ENCODE measurements at places on chromosomes 1 and 21.

DNA sequence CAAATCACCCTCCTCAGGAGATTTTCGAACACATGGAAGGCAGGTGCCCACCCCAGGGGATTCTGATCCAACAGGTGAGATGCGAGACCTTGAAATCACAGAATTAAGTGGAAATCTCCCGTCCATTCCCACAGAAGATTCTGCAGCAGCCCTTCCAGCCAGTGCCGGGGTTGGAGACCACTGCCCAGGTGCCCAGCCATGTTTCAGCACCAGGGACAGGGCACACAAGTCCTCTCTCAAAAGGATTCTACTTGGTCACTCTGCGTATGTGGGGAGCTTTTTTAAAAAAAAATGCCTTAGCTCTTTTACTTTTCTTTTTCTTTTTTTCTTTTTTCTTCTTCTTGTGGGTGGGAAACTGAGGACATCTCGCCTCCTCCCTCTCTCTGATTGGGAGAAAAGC, 80.7 kb downstream of the VWA5B1 start:
- DNase-seq = no peak

- DNase-seq = peak; percentile 81
These were observed at the start of gene SNIP1 for GRCh38 chr1:37553927-37554808. SNIP1 (minus strand) TSS chr1:37554293; CDS start chr1:37554229, 64 bp downstream.

GRCh38 chr1:99236756-99237155, 27.5 kb upstream of the PLPPR4 start:
- no peak for DNase-seq

DNA sequence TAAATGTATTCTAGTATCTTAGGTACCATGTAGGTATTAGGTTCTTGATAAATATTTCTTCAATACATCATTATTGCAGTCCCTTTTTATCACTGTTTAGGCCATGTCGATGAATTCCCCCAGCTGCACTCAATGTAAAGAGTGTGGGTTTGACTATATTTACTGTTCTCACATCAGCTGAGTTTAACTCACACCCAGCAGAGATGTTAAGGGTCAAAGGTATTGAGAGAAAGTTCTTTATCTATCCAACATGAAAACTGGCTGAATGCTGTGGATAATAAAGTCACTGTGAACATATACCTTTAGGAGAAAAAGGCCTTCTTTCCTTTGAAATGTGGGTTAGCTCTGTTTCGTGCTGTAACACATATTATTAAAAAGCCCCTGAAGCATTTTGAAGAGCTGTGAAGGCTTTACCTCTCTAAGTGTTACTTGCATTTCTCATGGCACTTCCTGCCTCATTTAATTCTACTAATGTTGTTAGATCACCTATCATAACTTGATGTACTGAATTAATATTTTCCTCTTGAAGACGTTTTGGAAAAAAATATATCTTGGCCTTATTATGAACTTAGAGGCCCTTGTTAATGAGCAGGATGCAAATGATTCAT, 19.1 kb upstream of the LYST start:
- DNase-seq = no peak

DNA sequence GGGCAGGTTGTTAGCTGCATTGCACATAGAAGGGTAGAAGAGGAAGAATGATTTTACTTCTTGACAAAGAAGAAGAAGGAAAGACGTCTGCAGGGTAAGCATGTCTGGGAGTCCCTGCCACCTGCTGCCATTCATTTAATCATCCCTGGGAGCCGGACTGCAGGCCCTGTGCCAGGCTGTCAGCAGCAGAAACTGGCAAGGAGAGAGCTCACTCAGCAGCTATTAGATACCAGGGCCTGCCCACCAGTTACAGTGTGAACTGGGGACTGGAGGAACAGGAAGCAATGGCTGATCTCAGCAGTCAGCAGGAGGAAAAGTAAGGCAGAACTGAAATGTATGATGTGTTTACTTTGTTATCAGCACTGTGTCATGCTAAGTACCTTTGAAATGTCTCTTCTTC, 75.7 kb upstream of the C1orf87 start:
- DNase-seq = no peak

DNA sequence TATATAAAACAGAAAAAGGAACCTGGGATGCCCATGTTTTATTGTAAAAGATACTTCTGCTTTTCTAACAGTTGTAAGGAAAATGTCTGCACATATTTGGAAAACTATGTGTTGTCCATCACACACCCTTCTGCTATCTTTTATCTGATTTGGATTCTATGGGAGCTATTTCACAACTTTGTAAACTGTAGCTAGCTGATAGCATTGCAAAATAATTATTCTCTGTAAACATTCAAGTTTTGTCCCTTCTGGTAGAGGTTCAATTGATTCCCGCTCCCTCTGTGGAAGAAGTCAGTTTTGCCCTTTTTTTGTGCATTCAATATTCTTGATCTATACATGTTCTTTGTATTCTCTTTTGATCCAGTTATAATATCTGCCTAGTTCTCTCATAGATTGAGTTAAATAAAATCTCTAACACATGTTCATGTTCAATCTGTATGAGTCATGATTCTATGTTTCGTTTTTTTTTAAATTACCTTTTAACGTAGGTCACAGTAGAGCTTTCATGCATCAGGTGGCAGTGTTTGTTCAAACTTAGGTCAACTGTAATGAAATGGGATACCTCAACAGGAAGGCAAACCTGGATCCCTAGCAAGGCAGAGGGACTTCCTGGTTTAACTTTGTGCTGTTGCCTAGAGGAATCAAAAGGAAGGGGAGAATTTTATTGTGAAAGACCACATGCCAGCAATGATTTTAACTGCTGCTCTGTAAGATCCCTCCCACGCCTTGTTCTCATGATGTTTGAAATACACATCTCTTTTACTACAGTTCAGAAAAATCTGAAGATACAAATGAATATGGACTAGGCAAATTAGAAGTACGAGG, 26.0 kb upstream of the BCL9 start:
- peak; percentile 72 for DNase-seq

DNA sequence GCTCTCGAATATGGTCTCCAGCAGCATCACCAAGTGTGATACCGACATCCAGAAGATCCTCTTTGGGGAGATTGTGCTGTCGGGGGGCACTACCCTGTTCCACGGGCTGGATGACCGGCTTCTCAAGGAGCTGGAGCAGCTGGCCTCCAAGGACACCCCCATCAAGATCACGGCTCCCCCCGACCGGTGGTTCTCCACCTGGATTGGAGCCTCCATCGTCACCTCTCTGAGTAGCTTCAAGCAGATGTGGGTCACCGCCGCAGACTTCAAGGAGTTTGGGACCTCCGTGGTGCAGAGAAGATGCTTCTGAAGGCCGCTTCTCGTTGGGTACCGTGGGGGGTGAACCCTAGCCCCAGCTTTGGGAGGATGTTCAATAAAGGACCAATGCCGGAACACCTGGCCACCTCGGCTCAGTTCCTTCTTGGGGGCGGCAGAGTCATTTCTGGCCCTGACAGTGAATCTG, 1.3 kb downstream of the ACTRT2 start:
- DNase-seq = no peak

DNA sequence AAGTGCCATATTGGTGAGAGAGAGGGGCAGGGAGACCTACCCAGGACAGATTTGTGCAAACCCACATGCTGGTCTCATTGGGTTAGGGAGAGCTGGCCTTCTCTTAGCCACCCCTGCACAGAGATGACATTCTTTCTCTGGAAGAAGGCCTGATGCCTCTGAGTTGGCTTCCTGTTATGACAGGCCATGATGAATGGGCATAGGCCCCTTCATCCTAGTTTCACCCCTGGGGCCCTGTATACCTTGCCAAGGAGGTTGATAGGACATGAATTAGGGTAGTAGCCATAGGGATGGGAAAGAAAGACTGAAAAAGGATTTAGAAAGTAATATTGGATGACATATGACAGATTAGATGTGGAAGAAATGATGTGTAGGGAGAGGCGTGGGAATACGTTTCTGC, 46.6 kb downstream of the TENT5C start:
- DNase-seq = no peak

DNA sequence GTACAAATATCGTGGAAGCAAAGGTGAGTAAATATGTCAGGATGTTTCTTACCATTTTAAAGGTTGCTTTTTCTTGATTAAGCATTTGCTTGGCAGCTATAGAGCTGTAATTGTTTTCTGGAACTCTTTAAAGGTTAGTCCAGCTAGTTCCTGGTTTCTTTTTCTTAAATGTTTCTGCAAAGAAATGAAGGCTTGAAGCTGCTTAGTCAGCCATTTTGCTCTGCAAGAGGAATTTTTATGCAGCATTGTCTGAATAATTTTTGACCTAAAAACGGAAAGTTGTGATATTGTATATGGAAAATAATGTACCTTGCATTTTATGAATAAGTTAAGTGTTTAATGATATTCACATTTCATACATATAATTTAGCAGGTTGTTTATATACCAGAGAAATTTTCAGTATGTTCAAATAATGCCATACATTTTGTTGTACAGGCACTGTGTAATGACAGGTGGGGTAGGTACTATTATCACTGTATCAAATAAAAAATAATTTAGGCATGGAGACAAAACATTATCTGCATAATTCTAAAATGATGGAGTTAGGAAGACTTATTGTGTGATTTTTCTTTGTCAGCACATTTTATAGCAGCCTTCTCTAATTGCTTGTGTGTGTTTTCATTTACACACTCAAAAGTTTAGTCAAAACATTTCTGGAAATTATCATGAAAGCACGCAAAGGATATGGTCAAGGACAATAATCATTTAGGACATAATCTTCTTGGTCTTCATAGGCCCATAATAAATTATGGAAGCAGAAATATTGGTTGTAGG, 624.4 kb downstream of the NCAM2 start:
- no peak for DNase-seq

GRCh38 chr1:204288021-204288588, 71.6 kb downstream of the PLEKHA6 start:
- peak; percentile 91 for DNase-seq

DNA sequence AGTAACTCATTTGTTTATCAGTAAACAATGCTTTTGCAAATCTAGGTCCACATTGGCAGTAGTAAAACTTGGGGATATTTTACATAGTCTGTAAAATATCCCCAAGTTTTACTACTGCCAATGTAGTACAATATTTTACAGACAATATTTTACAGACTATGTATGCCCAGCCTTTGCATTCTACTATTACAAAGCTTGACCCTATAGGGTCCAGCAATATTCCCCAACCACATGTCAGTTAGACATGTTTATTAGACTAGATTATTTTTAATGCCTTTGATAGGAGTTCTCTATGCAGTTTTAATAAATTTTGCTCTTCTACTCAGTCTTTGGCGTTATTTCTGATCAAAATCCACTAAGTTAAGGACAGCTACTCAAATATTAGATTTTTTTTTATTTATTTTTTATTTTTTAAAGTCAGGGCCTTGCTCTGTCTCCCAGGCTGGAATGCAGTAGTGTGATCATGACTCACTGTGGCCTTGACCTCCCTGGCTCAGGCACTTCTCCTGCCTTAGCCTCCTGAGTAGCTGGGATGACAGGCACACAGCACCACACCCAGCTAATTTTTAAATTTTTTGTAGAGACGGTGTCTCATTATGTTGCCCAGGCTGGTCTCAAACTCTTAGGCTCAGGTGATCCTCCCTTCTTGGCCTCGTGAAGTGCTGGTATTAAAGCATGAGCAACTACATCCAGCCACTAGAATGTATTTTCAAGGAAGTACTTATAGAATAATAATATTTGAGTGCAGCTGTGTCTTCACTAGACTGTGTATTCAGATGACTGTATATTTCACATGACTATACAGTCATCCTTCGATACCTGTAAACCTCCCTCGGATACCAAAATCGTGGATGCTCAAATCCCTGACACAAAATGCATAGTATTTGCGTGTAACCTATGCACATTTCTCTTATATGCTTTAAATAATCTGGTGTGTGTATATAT, 19.8 kb downstream of the MIER1 start:
- peak; percentile 68 for DNase-seq

- DNase-seq = no peak
These were observed 54.1 kb downstream of the ETS2 start for GRCh38 chr21:38859852-38860251.

- DNase-seq = peak; percentile 79
These were observed 1.5 kb upstream of the COX20 start for GRCh38 chr1:244833734-244834542.

DNA sequence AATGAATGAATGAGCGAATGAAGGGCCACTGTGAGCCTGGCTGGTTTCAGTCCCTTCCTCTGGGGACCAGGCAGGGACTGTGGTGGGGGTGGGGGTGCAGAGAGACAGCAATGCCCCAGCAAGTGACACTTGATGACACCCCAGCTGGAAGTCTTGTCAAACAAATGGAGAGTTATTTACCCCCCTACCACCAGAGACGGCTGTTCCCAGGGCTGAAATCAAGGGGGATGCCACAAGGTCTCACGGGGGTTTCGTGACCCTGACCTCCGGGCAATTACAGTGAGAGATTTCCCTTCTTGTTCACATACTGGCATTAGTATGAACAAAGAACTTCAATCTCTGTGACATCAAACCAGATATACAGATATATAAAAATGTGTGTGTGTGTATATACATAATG, 34.0 kb upstream of the LMO4 start:
- no peak for DNase-seq

GRCh38 chr1:223859058-223859457, 13.3 kb upstream of the TP53BP2 start:
- DNase-seq = no peak

DNA sequence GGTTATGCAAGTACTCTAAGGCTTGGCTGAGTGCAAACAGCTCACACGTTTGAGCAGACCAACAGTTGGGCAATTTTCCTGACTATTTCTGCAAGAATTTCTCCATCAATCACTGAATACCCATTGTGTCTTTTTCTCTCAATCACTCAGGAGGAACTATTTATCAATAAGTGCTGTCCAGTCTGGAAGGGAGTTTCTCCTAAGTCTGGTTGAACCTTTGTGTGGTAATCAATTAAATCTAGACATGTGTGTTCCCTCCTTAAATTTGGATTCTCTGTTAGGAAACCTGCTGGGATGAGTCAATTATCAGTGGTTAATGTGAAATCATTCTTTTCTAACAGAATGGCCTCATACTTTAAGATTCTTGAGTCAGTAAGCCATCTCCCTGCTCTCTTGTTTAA, 6.8 kb upstream of the AADACL3 start:
- no peak for DNase-seq

DNA sequence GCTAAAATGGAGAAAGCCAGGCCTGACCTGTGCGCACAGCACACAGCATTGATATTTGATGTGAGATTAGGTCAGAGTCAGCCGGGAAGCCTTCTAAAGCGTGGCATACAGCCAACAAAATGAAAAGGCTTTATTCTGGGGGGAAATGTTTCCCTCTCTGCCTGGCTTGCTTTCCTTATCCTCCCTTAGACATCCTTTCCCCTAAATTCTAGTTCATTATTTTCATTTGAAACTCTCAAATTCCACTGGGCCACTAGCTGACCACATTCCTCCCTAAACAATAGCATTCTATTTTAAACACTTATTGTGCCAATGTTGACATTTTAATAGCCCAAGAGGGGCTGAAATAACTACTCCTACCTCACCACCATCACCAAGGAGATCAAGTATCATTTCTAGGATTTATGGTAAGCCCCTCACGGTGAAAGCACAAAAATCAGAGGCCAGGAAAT, 49.4 kb downstream of the LEPR start:
- DNase-seq = no peak

GRCh38 chr21:39315603-39316445, 2.4 kb upstream of the BRWD1 start:
- no peak for DNase-seq

- no peak for DNase-seq
These were observed 109.7 kb downstream of the CENPF start for GRCh38 chr1:214712737-214713136.
